ENCODE measurements at places on chromosomes 11 and 22.

DNA sequence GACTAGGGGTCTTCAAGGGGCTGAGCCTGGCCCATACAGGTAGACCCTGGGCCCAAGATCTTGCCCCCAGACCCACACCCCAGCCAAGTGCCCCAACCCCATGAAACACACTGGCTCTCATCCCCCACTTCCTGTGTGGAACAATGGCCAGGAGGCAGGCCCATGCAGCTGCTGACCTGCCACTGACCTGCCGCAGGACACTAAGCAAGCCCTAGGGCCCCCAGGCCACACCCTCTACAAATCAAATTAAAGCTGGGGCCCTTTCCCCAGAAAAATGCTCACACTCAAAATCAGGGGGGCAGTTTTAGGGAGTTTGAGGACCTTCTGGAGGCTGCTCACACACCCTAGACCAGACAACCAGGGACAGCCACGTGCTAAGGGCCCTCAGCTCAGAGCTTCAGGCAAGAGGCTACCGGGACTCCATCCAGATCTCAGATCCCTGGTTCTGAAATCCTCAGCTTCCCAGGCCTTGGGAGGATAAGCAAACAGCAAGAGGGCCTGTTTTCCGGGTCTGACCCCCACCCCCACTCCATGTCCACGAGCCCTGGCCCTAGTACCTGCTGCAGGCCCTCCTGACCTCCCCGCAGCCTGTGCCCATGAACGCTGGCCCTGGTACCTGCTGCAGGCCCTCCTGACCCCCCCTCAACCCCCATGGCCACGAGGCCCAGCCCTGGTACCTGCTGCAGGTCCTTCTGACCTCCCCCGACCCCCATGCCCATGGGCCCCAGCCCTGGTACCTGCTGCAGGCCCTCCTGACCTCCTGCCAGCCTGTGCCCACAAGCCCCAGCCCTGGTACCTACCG, 10.0 kb downstream of the CARD10 start:
- no peak for DNase-seq

- no peak for DNase-seq
Measured at GRCh38 chr11:43690929-43691725, 10.6 kb downstream of the HSD17B12 start.

GRCh38 chr22:27122574-27122973, 465.2 kb downstream of the MIAT start:
- no peak for DNase-seq

- no peak for DNase-seq
Measured at GRCh38 chr11:11291041-11292015, 61.7 kb downstream of the CSNK2A3 start.

GRCh38 chr22:23274146-23274526, 93.8 kb downstream of the BCR start:
- no peak for DNase-seq

- no peak for DNase-seq
Measured at GRCh38 chr11:77195071-77195755, 67.2 kb downstream of the MYO7A start.

DNA sequence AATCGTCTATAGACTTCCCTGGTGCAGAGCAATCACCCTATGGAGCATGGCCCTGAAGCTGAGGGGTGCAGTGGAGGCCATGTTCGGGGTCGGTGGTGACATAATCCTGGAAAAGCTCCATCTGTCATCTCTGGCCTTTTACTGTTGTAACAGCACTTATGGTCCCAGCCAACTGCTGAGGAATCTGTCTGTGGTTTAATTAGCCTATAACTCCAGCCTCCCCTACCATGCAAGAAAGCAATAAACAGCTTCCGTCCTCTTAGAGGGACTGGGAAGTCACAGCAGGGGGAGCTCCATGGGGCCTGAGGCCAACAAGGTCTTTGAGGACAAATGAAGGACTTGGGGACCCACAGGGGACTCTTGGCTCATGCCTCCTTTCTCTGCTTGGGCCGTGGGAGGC, 159.1 kb upstream of the NECTIN1 start:
- DNase-seq = no peak

- DNase-seq = peak; percentile 9
Measured at GRCh38 chr22:22954656-22955055, 67.0 kb downstream of the IGLL5 start.

GRCh38 chr22:50343541-50343935, 411 bp downstream of the PPP6R2 start:
- no peak for DNase-seq

GRCh38 chr11:75214411-75214821, 26.2 kb upstream of the TPBGL start:
- DNase-seq = peak; percentile 62

- no peak for DNase-seq
Measured at GRCh38 chr11:40291329-40291728, 1168.1 kb downstream of the LRRC4C start.

DNA sequence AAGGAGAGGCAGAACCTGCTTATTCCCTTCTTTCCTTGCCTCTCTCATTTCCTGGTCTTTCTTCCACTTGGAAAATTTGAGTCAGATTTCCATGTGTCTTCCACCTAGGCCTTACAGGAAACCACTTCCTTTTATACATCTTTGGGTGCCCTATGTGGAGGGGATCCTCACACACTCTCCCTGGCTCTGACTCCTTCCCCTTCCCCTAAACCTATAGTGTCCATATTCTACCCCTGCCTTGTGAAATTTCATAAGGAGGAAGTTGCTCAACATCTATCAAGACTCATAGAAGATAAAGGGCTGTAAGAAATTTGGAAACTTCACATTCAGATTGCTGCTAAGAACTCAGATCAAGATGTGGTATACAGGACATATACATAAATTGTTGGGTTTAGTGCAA, 20.4 kb downstream of the TUG1 start:
- no peak for DNase-seq

DNA sequence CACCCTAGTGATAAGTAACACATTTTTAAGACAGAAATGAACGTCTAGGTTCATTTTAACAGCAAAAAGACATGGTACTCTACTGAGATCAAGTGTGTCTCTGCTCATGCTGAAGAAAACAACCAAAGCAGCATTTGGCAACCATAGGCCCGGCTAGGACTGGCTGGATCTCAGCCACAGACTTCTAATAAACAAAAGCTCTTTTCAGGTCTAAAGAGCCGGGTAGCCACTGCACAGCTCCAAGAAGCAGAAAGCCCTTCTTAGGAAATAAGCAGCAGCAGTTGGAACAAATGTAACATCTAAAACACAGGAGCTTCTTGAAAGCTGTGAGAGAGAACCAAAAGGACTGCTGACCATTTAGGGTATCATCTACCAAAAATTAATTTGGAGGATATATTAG, 37.6 kb downstream of the PITPNB start:
- no peak for DNase-seq

GRCh38 chr22:24420072-24420976, 7.1 kb upstream of the ADORA2A start:
- DNase-seq = no peak

GRCh38 chr11:73988227-73988626, 5.6 kb upstream of the UCP2 start:
- no peak for DNase-seq

GRCh38 chr11:117882311-117882905, 6.0 kb upstream of the FXYD6 start:
- no peak for DNase-seq

DNA sequence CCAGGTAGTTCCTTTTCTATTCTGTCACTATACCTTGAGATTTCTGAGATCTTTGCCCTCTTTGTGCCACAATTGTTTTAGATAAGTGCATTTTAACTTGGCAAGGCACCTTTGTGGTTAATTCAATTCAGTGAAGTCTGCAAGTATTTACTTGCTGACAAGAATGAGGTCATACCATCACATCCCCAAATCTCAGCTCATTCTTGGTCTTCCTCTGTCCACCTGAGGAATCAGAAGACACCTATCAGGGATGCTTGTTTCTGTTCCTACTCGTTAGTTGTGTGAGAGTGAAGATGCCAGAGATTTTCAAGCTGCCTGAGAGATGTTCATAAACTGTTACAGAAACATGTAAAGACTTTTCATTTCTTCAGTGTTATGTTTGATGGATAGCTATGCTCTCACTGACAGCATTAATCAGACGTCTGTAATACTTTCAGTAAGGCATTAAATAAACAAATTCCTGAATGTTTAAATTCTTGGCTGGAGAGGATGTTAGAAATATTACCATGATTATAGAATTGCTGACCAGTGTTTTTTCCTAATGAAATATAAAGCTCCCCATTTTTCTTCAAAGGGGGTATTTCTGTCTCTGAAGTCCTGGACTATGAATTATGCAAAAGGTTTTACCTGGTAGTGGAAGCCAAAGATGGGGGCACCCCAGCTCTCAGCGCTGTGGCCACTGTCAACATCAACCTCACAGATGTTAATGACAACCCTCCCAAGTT, 135.0 kb upstream of the MTNR1B start:
- DNase-seq = no peak

DNA sequence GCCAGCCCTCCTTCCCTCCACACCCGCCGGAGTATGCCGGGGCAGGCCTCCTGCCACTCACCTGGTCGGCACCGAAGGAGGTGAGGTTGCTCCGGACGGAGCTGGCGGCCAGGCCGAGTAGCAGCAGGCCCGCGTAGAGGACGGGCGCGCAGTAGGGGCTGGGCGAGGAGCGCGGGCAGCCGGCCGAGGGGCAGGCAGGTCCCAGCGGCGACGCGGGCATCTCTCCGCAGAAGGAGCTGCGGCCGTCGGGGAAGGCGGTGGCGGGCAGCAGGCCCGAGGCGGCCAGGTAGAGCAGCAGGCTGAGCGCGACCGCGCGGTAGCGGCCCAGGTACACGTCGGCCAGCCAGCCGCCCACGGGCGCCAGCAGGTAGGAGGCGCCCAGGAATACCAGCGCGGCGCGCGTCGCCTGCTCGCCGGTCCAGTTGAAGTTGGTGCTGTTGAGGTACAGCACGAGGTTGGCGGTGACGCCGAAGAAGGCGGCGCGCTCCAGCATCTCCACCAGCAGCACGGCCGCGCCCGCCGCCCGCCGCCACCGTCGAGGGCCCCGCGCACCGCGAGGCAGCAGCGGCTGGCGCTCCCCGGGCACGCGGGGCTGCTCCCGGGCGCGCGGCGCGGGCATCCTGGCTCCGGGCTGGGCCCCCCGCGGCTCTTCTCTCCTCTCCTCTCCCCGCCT, 907 bp downstream of the SLC15A3 start:
- DNase-seq = no peak

GRCh38 chr11:126362879-126363655, 7.6 kb downstream of the ST3GAL4 start:
- DNase-seq = no peak

GRCh38 chr11:22558664-22559063, 67.0 kb downstream of the FANCF start:
- DNase-seq = no peak

- peak; percentile 42 for DNase-seq
Measured at GRCh38 chr22:17258015-17258787, 39.0 kb upstream of the ADA2 start.

GRCh38 chr22:36022162-36022561, 6.5 kb downstream of the RBFOX2 start:
- DNase-seq = no peak

DNA sequence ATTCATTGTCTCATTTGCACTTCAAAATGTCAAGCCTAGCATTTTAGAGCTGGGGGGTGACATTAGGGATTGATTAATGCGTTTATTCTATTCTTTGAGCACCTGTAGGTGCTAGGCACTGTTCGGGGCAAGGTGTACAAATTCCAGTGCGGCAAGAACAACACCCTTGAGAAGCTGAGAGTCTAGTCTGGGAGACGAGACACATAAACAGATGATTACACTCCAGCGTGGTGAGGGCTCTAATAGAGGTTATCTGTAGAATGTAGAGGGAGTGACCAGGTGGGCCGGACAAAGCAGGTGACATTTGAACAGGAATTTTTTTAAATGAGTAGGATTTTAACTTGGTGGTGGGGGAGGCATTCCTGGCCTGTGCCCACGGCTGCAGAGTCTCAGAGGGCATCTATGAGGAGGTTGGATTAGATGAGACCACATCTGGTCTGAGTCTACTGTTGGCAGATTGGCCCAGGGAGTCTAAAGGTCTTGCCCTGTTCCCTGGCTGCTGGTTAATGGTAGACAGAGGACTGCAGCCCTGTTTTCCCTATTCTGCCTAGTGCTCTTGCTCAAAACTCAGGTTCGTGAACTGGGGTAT, 970 bp downstream of the CAT start:
- no peak for DNase-seq

GRCh38 chr22:27456696-27457503, 344.7 kb downstream of the MN1 start:
- no peak for DNase-seq

- no peak for DNase-seq
Measured at GRCh38 chr11:80167766-80168165, 726.9 kb upstream of the TENM4 start.

- DNase-seq = peak; percentile 85
Measured at GRCh38 chr11:64900263-64900678, 16.7 kb downstream of the ATG2A start.

GRCh38 chr11:130560000-130560780, 111.7 kb downstream of the ADAMTS15 start:
- DNase-seq = no peak

DNA sequence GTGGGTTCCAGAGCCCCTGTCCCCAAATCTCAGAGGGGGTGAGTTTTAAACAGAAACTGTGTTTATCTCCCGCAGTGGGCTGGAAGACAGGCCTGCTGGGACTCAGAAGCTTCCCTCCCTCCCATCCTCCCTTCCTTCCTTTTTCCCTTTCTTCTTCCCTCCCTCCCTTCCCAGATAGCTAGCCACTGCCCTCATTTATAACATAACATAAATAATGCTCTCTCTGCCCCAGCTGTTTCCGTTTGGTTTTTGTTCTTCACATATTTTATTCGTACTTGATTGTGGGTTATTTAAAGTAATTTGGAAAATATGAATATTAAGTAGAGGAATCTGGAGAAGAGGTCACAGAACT, 140.9 kb downstream of the TEAD1 start:
- no peak for DNase-seq

DNA sequence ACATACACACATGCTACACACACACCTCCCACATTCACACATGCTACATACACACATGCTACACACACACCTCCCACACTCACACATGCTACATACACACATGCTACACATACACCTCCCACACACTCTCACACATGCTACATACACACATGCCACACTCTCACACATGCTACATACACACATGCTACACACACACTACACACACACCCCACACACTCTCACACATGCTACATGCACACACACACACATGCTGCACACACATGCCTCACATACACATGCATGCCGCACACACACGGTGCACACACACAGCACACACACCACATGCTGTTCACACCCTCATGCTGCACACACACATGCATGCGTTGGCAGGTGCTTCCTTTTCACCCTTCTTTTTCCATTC, 495.4 kb downstream of the NTM start:
- no peak for DNase-seq

DNA sequence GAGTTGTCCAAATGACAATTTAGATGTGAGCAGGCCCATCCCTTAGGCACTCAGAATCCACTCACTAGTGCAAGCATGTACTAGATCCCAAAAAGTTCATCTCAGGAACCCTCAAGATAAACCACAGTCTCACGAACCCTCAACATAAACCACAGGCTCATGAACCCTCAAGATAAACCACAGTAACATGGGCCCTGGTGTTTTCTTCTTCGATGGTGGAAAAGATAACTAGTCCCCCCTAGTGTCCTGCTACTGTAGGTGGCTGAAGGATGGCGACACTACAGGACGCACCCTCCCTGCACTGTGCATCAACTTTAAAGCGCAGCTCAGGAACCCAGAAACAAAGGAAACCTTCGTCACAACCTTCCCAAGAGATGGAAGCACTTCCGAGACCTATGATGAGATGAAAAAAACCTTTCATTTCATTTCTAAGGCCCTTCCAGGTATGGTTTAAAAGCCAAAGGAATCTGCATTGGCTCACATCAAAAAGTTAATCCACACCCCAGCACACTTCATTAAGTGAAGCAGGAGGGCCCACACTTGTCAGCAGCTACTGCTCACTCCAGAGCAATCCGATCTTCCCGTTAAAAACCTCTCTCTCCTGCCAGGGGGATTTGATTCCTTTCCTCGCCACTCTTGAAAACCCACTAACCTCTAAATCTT, 2.4 kb downstream of the LARGE1 start:
- DNase-seq = no peak
